Activated T-cell treated with anti-CD3 and anti-CD28 coated beads for 24 hours (primary cell): ENCODE measurements at places on chromosomes 4 and X.

GRCh38 chr4:97367878-97368277 lies 775.4 kb downstream of the STPG2 start:
- no peak for DNase-seq

- no peak for DNase-seq
Measured at GRCh38 chr4:94695384-94695783, 62.4 kb upstream of the BMPR1B start.

GRCh38 chrX:68822641-68823410 lies 6.0 kb upstream of the EFNB1 start:
- no peak for DNase-seq

DNA sequence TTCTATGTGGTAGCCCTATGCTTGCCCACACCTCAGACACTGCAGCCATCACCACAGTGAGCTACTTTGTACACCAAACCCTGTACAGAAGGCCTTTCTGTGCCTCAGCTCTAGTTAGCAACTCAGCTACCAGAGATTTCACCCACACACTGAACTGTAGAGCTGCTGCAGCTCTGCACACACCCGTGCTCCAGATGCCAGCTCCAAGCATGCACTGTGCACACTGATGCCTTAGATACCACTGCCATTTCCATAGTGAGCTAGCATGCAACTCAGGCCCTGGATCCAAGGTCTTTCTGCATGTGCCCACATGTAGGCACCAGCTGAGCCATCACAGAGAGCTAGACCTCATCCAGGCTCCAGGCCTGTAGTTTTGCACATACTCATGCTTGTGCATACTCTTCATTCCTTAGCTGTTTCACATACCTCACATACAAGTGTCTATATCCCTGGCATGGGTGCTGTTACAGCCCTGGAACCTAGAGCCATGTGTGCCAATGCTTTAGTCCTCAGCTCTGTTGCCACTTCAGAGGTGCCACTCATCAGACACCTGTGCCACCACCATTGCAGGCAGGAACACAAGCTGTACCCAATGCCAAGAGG lies 423.5 kb upstream of the NDST3 start:
- DNase-seq = no peak

GRCh38 chrX:148448686-148449085 lies 51.7 kb upstream of the AFF2 start:
- DNase-seq = no peak
